Hematopoietic multipotent progenitor cell (in vitro differentiated cells): ENCODE measurements at places on chromosomes 7 and 10. TPM values are rescaled to one million over a fixed set of nuclear protein-coding genes. Genes with fewer than 3 reads are reported as not detected.

The SPAM1 gene
- not detected for total RNA-seq

The GATA3 gene
- 2.2 TPM for total RNA-seq

The FAM25A gene
- not detected for total RNA-seq

The OR2A7 gene
- 2.7 TPM for total RNA-seq

DNA sequence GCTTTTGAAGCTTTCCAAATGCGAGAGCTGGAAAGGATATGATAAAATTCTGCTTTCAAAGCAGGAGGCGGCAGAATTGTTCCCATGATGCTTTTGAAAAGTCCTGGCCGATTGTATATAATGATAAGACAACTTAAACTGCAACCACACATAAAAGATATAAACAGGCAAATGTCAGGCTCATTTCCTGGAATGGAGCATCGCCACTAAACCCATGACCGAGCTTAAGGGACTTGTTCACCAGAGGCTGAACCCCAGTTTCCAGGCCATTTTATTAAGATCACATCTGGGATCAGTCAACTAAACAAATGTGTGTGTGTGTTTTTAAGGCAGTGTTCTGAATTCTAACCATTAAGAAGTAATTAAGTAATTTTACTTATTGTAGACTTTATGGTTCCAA, 131.6 kb downstream of the ITGA8 start:
- DNase-seq = no peak

DNA sequence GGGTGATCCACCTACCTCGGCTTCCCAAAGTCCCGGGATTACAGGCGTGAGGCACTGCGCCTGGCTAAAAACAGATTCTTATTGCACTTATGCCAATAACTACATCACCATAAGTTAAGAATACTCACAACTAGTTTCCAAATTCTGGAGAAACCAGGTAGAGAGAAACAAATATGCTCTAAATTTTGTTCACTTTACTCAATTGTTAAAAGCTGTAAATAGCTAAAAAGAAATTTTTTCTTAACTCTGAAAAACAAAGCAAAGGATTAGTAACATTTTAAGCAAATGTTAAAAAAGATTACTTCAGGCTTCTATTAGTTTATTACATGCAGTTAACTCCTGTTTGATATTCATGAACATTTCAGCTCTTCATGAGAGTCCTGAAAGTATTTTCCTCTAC, 28.3 kb upstream of the ZMIZ2 start:
- no peak for DNase-seq

DNA sequence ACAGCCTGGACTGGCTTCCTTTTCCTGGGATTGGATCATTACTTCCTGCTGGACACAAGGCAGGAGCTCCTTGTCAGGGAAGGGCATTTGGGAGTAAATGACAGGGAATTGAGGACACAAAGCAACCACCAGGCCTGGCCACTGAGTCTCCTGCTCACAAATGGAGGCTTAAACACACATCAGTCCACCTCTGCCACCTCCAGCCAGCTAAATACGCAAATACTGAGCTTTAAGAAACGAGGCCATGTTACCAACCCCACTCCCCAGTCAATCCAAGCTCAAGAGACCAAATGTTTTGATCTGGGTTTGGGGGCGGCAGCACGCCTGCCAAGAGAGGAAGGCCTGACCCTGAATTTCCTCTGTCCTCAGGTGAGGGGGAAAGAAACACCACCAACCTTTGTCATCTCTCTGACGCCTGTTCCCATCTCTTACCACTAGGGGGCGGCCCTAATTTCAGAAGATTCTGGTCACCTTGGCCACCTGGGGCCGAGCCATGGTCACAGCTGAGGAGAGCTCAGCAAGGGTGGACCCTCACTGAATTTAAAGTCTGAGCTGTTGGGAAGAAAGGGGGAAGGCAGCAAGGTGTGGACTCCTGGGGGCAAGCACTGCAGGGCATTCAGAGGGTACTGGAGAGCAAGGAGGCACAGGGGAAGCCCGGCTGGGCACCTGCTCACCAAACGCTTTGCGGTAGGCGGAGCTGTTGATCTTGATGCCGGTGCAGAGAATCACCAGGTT, 16.5 kb downstream of the AIFM2 start:
- DNase-seq = peak; percentile 57

DNA sequence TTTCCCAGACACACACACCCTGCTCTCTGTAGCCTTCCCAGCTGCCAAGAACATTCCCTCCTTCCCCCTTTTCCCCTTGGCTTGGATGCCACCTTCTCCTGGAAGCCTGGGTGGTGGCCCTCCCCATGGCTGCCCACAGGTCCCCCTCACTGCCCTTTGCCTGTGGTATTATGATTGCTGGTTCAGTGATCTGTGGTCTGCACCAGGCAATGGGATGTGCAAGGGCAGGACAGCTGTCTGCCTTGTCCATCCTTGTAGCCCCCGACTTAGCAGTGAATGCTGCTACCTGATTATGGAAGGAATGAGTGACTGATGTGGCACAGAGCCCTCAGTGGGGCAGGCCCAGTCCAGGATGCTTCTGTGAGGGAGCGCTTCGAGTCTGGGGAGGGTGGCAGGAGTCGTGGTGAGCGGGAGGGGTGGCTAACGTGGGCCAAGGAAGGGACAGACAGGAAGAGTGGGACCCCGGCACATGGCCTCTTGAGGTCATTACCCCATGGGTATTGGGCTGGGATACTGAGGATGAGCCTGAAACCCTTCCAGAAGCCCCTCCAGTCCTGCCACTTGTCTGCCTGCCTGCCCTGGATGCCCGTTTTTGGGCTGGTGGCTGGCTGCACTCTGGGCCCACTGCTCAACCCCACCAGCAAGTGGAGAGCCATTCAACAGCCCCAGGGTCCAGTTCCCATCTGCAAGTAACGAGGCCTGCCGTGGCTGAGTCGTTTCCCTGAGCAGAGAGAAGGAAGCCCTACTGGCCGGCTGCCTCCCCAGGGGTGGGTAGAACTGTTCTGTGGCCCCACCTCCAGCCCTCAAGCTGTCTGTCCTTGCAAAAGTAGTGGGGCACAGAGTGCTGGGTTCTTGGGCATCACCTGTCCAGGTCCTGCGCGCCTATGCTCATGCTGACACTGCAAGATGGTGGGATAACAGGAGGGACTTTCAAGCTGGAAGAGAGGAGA, 8.8 kb downstream of the CHST3 start:
- DNase-seq = no peak

- no peak for DNase-seq
Observed at GRCh38 chr10:49509771-49510303, 29.1 kb downstream of the ERCC6 start.

DNA sequence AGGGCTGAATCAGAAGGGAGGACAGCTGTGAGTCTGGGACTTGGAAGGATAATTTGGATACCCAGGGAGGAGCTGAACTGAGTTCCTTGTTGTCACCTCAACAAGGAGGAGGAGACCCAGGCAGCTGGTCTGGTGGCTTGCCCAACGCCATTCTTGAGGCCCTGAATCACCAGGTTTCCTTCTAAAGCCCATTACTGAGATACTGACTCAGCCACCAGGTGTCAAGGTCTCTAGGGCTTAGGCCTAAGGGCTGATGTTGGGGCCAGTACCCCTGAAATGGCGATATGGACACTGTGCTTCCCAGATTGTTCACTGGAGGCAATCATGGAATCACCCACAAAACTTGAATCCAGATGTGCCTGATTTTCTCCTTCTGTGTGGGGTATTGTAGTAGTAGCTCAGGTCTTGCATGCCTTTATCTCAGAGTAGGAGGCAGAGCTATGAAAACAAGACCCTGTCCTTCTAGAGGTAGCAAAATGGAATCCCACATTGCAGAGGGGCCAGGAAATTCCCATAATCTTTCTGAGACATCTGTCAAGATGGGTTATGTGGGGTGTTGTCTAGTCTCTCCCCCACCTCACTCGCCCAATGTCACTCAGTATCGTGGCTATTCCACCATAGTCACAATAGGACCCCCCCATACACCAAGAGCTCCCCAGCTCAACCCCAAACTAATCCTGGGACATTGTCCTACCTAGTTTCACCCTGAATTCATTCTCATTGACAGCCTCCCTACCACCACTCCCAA, 1.8 kb upstream of the ATG9B start:
- DNase-seq = no peak

GRCh38 chr10:76324283-76324682, 892.9 kb downstream of the LRMDA start:
- no peak for DNase-seq

DNA sequence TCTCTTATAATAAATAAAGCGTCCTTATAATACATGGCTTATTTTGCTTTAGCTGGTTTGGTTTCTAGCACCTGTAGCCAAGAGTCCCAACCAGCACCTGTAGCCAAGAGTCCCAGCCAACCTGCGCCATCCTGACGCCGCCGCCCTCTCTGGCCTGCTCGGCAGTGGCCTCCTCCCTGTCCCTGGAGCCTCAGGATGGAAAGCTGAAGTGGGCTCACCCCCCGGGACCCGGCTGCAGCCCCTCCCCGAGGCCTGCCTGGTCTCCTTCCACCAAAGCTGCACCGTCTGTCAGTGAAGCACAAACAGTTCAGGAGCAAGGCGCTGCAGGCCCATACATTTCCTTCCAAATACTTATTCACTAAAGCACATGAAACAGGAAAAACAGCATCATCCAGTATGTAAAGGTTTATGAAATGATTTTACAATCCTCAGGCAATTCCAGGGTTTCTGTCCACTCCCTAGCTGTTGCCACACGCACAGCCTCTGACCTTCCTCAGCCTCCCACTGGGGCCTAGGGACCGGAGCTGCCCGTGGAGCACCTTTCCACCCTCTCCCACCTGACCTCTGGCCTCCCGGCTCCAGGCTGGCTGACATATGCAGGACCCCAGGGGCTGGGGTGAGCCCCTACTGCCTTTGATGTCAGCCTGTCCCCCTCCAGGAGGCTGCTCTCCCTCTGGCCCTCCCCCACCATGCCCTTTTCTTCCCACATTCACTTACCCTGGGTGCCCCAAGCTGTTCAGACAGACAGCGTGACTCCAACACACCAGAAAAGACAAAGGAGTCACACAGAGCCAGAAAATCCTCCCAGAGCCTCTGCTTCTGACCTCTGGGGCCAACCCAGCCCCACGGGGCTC, 149.6 kb upstream of the PPP2R2D start:
- DNase-seq = no peak

DNA sequence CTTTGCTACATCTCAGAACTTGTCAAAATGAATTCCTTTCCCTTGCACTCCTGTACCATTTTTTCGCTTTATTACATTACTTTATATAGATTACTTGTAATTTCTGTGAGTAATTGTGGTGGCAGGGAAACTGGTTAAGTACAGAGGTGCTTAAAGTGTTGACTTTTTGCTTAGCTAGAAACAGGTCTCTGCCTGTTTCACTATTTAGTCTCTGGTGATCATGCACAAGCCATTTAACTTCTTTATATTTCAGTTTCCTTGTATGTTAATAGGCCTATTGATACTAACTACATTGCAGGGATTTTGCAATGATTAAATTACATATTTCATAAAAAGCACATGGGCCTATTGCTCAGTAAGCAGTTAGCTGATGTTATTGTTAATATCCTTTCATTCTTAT, 233.8 kb downstream of the PRKG1 start:
- no peak for DNase-seq

DNA sequence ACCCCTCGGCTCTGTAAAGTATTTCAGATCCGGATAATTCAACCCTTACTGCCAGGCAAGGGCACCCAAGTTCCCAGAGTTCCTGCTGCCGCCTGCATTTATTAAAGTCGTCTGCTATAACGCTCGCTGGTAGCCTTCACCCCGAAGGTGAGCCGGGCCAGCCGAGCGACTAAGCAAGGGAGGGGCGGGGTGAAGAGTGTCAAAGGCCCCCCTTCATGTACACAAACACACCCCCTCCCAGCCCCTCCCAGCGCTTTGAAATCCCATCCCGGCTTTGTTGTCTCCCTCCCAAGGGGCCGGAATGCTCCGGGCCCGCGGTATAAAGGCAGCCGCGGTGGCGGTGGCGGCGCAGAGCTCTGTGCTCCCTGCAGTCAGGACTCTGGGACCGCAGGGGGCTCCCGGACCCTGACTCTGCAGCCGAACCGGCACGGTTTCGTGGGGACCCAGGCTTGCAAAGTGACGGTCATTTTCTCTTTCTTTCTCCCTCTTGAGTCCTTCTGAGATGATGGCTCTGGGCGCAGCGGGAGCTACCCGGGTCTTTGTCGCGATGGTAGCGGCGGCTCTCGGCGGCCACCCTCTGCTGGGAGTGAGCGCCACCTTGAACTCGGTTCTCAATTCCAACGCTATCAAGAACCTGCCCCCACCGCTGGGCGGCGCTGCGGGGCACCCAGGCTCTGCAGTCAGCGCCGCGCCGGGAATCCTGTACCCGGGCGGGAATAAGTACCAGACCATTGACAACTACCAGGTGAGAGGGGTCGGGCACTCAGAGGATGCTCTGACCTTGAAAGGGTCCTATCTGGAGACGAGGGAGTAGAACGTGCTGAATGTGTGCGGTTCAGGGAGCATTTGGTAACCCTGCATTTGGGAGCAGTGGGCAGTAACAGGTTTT, at the start of gene DKK1:
DKK1 (plus strand) TSS at position 349 of the 889 bp plus-strand sequence; CDS start at position 503, 154 bp downstream.
- DNase-seq = peak; percentile 67

DNA sequence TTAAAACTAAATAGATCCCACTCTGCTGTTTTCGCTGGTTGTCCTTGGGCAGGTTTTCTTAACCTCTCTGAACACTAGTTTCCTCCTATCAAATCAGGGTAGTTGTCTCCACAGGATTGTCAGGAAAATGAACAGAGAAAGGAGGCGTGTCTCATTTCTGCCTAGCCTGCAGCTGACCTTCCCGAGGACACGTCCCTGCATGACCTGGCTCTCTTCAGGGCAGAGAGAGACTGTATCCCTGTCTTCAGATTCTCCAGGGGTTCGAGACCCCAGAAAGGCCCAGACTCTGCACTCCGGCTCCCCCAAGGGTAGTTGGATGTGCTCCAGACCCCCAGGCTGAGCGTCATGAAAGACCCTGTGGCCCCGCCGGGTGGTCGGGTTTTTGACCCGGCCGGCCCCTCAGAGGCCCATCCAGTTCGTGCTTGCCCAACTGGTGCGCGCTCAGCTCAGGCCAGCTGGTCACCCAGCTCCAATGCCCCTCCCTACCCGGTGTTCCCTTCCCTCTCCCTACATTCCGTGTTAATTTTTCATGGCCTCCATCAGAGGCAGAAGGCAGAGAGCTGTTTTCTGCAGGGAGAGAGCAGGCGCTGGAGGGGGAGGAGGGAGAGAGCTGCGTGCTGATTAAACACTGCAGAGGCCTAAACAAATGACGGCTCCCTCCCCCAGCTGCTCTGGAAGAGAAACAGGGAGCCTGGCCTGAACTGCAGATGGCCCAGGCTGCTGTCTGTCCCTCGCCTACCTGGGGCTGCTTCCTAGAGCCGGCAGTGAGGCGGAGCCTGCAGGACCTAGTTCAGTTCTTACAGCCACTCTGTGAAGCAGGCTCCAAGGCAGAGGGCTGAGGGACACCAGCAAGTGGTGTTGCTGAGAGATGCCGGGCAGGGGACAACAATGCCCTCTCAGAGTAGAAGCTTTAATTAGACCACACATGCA, 86.2 kb upstream of the PPIF start:
- no peak for DNase-seq
